H9 (cell line): ENCODE measurements at places on chromosomes 6 and 20. TPM values are rescaled to one million over a fixed set of nuclear protein-coding genes. Genes with fewer than 3 reads are reported as not detected.

GRCh38 chr6:14762077-14762476, 483.8 kb upstream of the JARID2 start:
- DNase-seq, result no peak

DNA sequence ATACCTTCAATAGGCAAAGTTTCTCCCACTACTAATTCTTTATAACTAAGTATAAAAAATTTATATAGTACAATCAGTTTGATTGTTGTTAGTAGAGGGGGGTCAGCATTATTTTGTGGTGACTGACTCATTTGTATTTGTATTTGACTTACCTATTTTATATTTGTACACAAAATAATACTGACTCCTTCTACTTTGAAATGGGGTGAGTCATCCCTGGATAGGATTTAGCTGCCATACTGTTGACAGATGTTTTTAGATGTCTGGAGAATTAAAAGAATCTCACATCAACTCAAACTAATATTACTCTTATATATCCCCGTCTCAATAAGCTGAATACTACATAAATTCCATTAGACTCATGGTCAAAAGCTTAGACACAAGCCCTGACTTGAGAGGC, 114.9 kb downstream of the FRK start:
- no peak for DNase-seq

GRCh38 chr6:12509060-12509459, 207.5 kb upstream of the PHACTR1 start:
- no peak for DNase-seq

- peak; percentile 64 for DNase-seq
Observed at GRCh38 chr20:53623454-53624211, 30.0 kb upstream of the ZNF217 start.

- DNase-seq, result no peak
Observed at GRCh38 chr6:14001329-14002012, 76.7 kb downstream of the RNF182 start.

DNA sequence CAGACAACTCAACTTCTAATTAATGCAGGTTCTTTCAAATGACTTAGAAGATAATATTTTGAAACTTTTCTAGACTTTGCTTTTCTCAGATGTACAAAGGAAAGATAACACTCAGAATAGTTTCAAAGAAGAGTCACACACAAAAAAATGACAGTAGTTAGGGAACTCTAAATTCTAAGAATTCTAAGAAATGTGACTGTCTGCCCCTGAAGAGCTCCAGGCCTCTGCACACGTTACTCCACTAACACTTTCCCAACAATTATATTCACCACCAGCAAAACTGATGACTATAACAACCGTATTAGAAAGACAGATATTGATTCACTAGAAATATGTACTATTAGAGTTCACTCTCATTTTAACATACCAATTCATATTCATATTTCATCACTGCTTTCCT, 133.3 kb upstream of the SMLR1 start:
- DNase-seq, result no peak

GRCh38 chr6:130303431-130303830, 62.4 kb upstream of the TMEM200A start:
- DNase-seq, result no peak

GRCh38 chr6:74404366-74404765, 708.4 kb downstream of the CD109 start:
- DNase-seq, result no peak

DNA sequence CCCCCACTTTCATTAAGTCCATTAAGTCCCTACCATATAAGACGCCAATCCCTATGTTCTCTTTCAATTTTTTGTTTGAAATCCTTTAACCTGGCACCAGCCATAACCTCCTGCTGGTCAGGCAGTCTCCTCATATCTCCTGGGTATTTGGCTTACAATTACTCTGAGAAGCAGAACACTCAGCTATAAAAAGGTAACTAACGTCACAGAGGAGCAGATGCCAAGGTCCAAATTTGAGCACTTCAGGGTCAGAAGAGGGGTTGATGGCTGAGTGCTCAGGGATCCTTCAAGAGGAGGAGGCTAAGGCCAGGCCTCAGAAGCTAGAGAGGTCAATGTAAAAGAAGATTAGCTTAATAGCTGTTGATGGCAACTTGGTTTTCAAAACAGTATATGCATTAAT, 22.3 kb upstream of the RCAN2 start:
- no peak for DNase-seq

DNA sequence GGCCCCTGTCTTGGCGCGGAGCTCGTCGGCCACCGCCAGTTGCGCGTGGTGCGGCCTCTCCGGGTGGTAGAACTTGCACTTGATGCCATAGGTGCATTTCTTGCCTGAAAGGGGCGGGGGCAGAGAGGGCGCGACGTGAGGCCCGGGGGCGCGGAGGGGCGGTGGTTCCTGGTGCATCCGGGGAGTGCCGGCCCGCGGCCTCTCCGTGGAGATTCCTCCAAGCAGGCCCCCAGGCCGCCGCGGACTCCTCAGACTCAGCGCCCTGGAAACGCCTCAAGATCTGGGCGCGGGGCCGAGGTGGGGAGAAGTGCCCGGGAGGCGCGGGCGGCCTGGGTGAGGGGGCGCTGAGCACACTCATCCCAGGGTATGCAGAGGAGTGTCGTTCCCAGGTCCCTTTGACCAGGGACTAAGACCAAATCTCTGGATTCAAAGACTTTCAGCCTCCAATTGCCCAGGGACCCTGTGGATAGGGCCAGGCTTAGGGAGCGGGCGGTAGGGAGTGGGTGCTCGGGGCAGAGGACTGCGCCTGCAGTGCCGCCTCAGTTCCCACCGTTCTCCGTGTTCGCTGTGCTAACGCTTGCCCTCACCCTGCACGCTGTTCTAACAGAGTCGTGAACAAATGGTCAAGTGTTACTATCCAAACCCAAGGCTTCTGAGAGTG, 33.3 kb downstream of the ZC3H12D start:
- DNase-seq, result no peak

GRCh38 chr6:10779076-10779475, 31.5 kb downstream of the TMEM14B start:
- no peak for DNase-seq

DNA sequence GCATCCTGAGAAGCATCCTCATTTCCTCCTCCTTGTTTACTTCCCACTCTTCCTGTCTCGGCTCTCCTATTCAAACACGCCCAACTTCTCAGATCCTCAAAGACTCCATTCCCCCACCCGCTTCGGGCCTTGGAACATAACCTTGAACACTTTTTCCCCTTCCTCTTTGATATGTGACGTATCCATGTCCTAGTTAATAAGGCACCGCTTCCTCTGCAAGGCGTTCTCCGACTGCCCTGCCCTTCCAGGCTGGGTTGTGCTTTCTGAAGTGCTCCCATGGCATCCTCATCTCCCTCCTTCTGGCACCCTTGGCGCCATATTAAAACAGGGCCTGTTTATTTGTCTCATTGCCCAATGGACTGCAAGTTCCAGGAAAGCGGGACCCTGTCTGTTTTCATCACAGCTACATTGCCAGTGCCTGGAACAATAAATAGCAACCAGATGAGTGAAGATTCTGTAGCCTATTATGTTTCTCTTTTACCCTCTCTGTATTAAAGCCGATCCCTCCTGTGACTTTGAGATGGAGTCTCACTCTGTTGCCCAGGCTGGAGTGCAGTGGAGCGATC, 115.3 kb upstream of the TRAF3IP2 start:
- no peak for DNase-seq

DNA sequence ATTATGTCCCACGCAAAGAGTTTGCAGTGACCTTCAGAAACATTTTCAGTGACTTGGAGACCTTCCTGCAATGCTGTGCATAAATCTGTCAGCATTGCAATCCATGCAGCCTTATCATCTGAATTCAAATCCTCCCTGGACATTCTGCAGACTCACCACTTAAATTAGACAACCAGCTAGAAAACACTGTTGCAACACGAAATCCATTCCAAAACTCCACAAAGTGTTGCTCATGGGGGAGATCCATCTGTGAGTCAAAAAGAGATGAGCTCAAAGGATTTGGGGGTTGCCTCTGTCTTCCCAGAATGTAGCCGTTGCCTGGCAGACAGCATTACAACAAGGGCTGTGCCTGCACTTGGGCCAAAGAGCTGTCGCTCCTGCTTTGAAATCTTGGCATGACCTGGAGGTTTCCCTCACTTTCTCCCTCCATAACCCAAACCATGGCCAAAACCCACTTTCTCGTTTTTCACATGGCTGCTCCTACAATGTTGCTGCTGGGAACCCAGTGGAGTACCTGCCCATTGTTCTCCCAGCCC, 163.5 kb upstream of the CDYL start:
- no peak for DNase-seq

- DNase-seq, result no peak
Observed at GRCh38 chr6:12022953-12023388, 10.9 kb downstream of the HIVEP1 start.

GRCh38 chr20:57341663-57342062, 9.4 kb upstream of the RAE1 start:
- no peak for DNase-seq

- no peak for DNase-seq
Observed at GRCh38 chr20:23508449-23509229, 17.7 kb downstream of the CST8 start.

DNA sequence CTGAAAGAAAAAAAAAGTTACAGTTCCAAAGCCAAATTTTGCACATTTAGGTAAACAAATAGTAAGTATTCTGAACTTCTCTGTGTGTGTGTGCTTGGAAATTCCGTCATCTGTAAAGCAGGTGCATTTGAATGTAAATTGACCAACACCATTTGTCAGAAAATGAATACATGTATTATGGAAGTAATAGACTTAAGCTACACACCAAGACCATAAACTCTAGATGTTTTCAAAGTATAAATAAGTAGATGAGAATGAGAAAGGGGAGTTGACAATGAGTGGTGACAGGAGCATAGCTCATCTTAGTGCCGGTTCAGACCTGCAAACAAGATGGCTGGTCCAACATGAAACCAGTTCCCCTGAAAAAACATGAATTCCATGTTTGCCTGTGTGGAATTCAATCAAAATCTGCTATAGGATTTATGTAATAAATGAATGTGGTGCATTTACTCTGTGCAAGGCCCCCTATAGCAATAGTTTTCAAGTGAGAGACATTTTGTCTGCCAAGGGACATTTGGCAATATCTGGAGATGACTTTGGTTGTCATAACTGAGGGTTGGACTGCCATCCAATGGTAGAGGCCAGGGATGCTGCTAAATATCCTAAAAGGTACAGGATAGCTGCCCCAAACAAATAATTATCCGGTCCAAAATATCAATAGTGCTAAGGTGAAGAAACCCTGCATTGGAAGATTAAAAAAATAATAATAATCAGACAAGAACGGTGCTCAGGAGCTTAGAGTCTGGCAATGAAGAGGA, 11.0 kb upstream of the FILIP1 start:
- no peak for DNase-seq

DNA sequence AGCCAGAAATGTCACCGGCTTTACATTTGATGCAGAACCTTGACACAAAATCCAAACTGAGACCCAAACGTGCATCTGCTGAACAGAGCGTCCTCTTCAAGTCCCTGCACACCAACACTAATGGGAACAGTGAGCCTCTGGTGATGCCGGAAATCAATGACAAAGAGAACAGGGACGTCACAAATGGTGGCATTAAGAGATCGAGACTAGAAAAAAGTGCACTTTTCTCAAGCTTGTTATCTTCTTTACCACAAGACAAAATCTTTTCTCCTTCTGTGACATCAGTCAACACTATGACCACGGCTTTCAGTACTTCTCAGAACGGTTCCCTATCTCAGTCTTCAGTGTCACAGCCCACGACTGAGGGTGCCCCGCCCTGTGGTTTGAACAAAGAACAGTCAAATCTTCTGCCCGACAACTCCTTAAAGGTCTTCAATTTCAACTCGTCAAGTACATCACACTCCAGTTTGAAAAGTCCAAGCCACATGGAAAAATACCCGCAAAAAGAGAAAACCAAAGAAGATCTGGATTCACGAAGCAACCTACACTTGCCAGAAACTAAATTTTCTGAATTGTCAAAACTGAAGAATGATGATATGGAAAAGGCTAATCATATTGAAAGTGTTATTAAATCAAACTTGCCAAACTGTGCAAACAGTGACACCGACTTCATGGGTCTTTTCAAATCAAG, 108.4 kb downstream of the RTN4IP1 start:
- DNase-seq, result no peak

GRCh38 chr20:53020376-53020775, 48.2 kb downstream of the TSHZ2 start:
- no peak for DNase-seq

DNA sequence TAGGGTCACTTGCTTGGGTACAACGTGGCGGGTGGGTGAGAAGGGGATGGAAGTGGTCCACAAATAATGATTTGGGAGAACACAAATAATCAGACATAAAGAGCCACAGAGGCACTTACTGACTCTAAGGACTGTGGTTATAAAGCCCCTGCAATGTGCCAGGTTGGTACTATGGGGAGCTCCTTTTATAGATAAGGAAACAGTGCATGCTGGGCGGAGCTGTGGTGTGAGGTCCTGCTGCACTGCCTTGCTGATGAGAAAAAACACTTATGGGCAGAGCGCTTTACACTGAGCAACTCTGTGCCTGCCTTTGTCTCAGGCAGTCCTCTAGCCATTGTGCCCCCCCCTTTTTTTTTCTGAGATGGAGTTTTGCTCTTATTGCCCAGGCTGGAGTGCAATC, 29.1 kb upstream of the SCRT2 start:
- DNase-seq, result no peak

The MACROD2 gene
- total RNA-seq, result 1.6 and 2.0 TPM in 2 replicates

The FLRT3 gene
- 2.1 TPM in 2 replicates for total RNA-seq

The HSPA1L gene
- total RNA-seq, result 1.6 and 2.5 TPM in 2 replicates

The HLA-DMB gene
- 1.5 and 1.7 TPM in 2 replicates for total RNA-seq

The C6orf15 gene
- total RNA-seq, result not detected in 2 replicates

The SEL1L2 gene
- not detected in 2 replicates for total RNA-seq

The ZNF311 gene
- total RNA-seq, result 0.57 and 0.68 TPM in 2 replicates
